H4 (cell line): ENCODE measurements at places on chromosomes 1 and 21.

GRCh38 chr1:50493710-50494109 is 70.5 kb upstream of the DMRTA2 start:
- no peak for DNase-seq

- no peak for DNase-seq
Observed at GRCh38 chr1:167654975-167655575, 25.0 kb downstream of the RCSD1 start.

- DNase-seq = no peak
Observed at GRCh38 chr1:6162773-6163172, 17.3 kb downstream of the CHD5 start.

GRCh38 chr21:26061437-26061836 is 109.1 kb downstream of the APP start:
- no peak for DNase-seq

- no peak for DNase-seq
Observed at GRCh38 chr1:229002037-229002436, 266.8 kb downstream of the RHOU start.

- no peak for DNase-seq
Observed at GRCh38 chr1:192879406-192879805, 70.6 kb downstream of the RGS2 start.

- no peak for DNase-seq
Observed at GRCh38 chr1:98405581-98406074, 255.9 kb upstream of the SNX7 start.

DNA sequence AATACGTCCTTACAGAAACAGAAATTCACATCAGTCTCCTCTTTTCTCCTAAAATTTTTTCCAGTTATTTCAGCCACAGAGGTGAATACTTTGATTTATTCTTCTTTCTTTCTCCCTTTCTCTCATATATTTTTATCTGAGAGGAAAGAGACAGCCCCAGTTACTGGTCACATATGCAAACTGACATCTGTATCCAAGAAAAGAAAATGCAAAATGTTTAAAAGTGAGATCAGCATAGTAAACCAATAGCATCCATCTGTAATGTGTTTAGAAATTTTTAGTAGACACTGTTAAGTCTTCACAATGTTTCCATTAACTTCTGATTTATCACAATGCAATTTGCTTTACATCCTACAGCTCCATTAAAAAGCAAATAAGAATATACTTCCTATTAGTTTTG is 53.5 kb downstream of the NTNG1 start:
- no peak for DNase-seq

- no peak for DNase-seq
Observed at GRCh38 chr1:222168621-222169020, 379.3 kb downstream of the HHIPL2 start.

DNA sequence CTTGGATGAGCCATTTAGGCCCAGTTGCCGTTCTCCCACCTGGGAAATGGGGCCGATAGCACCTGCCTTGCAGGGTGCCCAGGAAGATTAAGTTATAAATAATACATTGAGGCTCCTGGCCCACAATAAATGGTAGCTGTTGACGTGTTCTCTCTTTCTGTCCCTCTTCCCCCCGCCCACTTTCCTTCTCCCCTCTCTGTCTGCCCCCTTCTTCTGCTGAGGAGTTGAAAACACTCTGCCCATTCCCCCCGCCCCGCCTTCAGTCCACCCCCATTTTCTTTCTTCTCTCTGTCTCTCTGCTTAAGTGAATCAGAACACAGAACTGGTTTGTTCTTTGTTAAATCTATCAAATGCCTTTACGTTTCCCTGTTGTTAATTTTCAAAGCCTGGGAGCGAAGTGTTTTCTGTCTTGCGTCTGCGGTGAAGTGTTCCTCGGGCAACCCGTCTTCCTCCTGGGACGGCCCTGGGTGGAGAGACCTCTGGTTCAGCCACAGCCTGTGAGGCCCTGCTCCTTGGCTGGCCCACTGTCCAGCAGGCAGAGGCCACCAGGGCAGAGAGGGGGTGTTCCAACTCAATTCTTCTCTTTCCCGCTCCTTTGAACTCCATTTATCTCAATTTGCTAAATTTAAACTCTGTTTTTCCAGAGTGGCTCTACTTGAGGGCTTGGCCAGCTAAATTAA is 29.3 kb upstream of the SELENON start:
- DNase-seq = no peak

DNA sequence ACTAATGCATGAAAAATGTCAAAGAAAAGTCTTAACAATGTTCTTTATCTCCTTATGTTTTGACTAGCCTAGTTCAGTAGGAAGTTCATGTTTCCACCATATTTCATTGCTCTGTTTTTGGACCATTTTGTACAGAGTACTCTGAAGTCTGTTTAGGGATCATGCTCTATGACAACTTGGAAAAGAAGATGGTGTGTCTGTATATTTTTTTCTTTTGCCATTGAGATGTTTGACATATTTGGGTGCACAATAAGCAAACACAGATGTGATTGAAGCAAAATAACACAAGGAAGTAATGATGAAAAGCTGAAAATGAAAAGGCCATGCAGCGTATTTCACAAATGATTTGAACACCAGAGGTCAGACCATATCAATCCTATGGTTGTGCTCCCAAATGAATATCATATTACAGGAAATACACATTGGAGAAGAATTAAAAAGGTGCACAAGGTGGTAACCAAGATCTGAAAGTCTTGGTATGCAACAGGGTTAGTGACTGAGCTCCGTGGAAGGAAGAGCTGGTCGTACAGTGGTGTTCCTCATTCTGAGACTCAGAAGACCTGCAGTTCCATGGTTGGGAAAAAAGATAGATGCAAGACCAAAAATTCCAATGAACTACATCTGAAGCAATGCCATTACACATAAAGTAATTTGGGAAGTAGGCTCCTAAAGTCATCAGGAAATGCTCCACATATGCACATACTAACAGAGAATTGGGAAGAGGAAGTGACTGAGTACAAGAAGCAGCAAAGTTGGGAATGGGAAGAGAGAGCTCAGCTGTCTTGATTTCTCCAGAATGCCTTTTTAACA is 463.5 kb downstream of the LMO4 start:
- DNase-seq = no peak

- DNase-seq = no peak
Observed at GRCh38 chr1:25917996-25918395, 11.8 kb upstream of the STMN1 start.
